ENCODE measurements at places on chromosomes 1 and 21.

DNA sequence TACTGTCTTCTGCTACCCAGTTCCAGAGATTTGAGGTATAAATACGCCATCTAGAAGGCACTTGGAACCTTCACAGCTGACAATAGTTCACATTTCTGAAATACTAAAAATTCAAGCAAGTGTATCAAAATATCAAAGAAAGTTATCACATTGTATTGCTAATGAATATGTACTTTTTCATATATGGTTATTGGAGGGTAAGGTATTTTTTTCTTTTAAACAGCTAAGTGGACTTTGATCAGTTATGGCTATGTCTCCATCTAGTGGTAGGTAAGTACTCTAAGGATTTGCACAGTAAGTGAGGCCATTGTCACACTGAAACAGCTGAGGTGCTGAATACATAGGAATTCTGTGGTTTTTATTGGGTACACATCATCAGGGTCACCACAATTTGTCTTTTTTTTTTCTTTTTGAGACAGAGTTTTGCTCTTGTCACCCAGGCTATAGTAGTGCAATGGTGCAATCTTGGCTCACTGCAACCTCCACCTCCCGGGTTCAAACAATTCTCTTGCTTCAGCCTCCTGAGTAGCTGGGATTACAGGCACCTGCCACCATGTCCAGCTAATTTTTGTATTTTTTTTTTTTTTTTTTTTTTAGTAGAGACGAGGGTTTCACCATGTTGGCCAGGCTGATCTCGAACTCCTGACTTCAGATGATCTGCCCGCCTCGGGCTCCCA lies 49.1 kb upstream of the CR2 start:
- DNase-seq: no peak

DNA sequence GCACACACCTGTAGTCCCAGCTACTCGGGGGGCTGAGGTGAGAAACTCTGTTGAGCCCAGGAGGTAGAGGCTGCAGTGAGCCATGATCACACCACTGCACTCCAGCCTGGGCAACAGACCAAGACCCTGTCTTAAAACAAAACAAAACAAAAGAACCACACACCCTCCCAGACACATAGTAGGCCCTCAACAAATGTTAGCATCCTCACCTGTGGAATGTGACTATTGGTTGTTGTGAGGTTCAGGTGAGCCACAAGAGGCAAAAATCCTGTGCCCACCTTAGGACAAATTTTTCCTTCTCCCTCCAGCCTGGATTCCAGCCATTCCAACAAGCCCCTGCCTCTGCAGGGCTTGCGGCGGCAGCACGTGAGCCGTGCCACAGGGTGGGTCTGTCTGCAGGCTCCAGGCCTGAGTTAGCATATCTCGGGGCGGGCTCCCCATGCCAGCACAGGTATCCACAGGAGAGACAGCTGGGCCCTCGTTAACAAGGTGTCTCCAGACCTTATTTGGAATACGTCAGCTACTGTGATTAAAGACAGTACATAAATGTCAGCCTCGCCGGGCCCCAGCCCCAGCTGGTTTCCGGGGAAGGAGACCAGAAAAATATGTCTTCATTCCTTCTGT lies 17.4 kb downstream of the C1QB start:
- no peak for DNase-seq

DNA sequence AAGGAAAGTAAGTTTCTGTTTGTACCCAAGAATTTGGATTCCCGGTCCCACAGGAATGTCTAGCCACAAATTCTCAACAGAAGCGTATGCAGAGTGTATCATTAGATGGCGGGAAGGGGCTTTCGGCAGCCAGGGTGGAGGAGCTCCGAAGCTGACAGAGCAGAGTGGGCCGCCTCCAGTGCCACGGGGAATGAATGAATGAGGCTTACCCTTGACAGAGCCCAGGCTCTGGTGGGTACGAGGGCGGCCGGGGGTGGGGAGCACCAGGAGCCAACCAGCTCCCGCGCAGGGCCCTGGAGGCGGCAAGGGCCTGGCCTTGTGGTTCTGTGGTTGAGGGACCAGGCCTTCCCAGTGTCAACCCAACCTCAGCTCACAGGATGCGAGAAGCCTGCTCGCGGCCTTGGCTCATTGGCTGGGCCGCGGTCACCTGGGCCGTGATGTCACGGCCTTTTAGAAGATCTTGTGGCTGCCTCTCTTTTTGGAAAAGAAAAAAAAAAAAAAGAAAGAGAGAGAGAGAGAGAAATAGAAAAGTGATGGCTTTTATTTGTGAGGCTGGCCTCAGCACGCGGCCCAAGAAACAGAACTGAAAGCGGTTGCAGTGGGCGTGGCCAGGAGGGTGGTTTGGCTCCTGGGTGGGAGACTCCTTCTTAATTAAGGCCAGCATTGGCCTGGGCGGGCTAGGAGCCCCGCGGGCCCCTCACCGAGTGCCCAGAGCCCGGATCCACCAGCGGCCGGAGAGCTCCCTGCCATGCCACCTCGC lies 34.9 kb upstream of the RUNX3 start:
- DNase-seq: peak; percentile 40

DNA sequence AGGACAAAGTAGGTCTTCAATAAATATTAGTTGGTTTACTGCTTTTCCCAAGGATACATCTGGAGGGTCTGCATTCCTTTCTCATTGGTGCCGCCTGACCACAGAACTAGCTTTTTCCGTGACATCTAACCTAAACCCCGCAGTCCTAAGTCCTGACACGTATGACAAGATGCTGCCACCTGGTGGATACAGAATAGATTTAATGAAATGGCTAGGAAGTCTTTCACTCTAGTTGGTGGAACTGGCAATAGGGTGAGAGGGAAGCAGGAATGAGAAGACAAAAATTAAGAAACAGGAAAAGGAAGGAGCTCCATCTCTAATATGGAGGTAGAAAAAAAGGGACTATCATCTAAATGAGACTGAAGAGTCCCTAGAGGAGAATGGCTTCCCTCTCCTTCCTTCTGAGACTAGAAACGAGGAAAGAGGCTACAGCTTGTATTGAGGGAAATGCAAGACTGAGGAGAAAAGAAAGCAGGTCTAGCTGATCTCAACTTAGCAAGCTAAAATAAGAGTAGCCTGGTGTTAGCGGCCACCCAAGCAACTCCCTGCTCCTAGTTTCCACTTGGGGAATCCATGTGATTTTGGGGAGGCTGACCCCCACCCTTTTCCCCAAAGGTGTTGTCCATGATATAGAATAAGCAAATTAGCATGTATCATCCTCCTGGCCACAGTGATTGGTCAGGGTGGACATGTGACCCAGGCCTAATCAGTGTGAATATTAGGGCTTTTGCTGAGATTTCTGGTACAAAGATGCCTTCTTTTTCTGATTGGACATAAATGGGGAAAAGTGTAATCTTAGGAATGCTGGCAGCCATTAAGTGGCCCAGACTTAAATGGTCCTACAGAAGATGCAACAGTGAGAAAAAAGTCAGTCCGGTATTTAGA lies 5.9 kb downstream of the RFX5 start:
- no peak for DNase-seq

DNA sequence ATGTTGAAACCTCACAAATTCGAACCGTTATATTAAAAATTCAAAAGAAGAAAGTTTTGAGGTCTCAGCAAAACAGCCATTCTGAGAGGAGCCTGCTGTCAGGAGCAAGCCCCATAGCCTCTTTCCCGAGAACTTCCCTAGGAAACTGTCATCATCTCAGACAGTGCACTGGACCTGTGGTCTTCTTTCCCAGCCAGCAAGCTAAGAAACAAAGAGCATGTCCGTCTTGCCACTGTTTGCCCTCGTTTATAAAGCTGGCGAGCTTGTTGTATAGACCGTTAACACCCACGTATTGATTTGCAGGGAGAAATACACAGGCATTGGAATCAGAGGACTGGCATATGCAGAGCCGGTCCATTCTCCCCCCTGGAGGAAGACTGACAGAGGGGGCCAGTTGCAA lies 407.0 kb downstream of the NPHP4 start:
- DNase-seq: no peak

DNA sequence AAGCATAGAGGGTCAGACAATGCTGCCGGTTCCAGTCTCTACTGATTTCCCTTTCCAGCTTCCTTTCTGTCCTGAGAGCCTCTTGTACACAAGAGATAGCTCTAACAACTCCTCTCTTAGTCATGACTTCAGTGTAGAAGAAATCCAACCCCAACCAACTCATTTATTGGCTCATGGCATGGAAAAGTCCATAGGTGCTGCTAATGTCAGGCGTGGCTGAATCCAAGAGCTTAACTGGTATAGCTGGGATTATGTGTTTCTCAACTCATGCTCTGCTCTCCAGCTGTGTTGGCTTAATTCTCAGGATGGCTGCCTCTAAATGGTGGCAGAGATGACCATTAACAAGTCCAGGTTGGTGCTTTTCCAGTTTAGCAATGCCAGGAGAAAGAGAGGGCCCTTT lies 12.4 kb upstream of the THRAP3 start:
- no peak for DNase-seq

DNA sequence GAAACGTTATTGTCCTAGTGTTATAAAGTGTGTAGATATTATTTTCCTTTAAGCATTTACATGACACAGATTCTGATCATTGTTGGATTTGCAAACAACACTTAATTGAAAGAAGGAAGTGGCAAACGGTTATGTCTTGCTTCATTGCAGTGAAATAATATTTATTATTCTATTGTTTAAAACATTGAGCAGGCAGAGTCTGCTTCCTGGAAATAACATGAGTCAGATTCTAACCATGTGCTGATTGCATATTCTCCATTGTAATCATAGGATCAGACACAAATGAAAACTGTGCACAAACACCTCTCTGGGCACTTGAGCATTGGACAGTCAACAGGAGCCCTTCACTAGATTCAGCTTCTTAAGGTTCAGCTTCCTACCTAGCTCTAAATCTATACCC lies 46.8 kb upstream of the USP25 start:
- DNase-seq: no peak

GRCh38 chr1:160971618-160972056 lies 17.0 kb upstream of the ITLN2 start:
- DNase-seq: no peak

GRCh38 chr1:192705510-192705909 lies 69.6 kb downstream of the RGS13 start:
- no peak for DNase-seq

DNA sequence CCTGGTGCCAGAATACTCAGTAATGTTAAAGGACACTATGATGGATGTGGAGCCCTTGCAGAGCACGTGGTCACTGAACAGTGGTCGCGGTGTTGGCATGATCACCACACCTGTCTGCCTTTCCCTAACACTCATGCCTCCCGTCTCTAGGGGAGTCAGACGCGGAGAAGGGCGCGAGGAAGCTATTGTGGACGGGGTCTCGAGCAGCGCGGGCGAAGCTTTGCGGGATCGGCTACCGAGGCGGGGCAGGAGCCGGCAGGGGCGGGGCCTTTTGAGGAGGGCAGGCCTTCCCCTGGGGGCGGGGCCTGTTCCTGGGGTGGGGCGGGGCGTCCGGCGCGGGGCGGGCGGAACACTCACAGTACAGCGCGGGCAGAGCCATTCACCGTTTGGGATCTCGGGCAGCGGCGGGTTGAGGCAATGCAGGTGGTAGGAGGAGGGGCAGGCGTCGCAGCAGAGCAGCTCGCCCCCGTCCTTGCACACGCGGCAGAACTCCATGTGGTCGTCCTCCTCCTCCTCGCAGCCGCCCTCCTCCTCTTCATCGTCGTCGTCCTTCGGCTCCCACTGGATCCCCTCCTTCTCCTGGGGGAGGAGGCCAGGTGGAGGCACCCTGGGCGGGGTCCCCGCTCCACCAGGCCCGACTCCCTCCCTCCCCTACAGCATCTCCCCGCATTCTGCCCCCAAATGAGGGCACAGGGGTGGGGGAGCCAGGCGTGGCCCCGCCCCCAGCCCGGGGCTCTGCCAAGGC lies 31.5 kb downstream of the CHD5 start:
- DNase-seq: no peak

GRCh38 chr1:59432531-59433439 lies 135.9 kb downstream of the FGGY start:
- DNase-seq: no peak

DNA sequence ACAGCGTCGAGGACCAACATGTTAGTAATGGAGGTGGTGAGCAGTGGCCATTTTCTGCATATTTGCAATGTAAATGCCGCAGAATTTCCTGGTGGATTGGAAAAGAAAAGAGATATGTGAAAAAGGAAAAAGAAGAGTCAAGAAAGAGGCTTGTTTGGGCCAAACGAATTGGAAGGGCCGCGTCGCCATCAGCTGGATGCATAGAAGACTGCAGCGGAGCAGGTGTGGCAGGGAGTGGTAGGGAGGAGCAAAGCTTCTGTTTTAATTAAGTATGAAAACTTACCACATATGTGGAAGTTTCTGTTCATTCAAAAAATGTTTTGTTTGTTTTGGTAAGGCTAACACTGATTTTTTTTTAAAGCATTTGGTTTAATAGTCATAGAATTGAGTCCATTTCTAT lies 690.7 kb downstream of the NCAM2 start:
- DNase-seq: no peak

DNA sequence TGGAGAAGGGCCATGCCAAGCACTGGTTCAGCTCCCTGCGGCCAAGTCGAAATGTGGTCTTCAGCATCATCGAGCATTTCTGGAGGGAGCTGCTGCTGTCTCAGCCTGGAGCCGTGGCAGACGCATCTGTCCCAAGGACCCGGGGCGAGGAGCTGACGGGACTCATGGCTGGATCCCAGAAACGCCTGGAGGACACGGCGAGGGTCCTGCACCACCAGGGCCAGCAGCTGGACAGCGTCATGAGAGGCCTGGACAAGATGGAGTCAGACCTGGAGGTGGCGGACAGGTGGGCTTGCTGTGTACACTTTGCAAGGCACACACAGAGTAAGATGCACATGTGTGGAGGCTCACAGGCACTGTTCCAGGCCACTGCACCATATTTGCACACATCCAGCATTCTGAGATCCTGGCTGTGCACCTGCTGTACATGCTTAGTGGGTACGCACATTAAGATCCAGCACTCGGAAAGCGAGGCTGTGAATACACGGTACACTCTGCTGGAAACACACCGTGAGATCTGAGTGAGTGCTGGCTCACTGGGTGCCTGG lies 12.8 kb downstream of the SNAP47 start:
- no peak for DNase-seq

GRCh38 chr21:29678626-29679025 lies 261.2 kb downstream of the GRIK1 start:
- DNase-seq: no peak

- DNase-seq: no peak
Observed at GRCh38 chr1:189627427-189627826, 850.2 kb downstream of the BRINP3 start.

DNA sequence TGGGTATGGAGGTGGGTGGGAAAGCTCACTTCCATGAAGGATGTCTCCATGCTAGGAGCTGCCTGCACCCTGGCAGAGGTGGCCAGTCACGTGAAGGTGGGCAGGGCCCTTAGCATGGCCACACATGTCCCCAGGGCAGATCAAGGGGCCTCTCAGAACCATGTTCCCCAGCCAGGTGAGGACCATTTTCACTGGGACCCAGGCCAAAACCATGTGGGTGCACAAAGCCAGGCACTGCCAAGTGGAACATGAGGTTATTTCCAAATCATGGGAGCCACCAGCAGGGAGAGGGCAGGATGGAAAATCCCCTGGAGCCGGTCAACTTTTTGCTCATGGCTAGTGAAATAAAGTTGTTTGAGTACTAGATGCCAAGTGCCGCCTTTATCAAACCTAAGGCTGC lies 9.7 kb downstream of the ZNF692 start:
- no peak for DNase-seq

GRCh38 chr1:235017719-235018118 lies 110.9 kb downstream of the TOMM20 start:
- no peak for DNase-seq

GRCh38 chr1:12539705-12540579 lies 78.1 kb downstream of the DHRS3 start:
- DNase-seq: peak; percentile 98
